Effector memory CD4-positive, alpha-beta T cell (primary cell): ENCODE measurements at places on chromosomes 12 and 14.
A peak's percentile ranks its signal among the peaks of the same experiment; 100 is the strongest.

- no peak for DNase-seq
Observed at GRCh38 chr14:81710232-81710845, 176.7 kb upstream of the SEL1L start.

DNA sequence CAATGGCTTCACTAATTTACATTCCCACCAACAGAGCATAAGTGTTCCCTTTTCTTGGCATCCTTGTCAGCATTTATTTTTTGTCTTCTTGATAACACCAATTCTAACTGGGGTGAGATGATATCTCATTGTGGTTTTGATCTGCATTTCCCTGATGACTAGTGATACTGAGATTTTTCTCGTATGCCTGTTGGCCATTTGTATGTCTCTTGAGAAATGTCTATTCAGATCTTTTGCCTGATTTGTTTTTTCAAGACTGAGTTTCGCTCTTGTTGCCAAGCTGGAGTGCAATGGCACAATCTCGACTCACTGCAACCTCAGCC is 4.7 kb upstream of the PLD4 start:
- DNase-seq: no peak

DNA sequence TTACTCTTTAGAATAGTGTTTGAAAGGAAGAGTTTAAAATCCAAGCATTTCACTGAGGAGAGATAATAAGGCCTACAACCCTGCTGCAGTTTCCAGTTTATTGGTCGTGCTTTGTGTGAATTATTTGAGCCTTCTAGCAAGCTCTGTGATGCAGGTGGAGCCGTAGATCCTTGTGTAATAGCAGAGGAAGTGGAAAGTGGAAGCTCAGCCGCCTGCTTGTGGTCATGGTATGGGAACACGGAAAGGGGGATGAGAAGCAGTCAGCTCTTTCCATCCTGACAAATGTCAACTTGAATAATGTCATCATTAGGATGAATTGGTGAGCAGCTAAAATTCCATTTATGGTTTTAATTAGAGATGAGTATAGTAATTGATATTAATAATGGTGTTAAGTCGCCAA is 29.1 kb downstream of the SYNE2 start:
- no peak for DNase-seq

DNA sequence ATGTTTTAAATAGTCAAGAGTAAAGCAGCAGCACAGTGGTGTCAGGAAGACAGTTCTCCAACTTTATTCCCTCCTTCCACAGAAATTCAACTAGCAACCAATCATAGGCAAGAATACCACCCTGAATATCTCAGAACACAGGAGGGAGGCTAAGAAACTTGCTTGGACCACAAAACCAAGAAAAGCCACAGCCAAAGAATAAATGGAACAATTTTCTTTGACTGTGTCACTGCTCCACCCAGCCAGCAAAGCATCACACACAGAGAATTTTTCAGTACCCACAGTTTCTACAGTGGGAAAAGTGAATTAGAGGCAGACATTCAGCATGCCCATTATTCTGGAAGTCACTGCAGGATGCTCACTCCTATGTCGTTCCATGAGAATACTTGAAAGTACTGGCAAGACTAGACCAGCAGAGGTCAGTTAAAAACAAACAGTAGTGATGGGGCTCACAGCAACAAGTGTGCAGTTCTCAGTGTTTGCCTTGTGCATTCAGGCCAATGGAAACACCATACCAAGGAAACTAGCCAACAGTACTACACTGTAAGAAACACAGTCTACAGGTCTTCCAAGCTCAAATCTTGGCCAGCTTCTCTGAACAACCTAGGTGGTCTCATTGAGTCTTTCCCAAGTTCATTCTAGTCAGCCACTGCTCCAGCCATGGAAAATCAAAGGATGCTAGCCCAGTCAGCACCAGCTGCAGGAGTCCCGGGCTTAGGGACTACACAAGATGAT is 56.8 kb upstream of the FOXG1 start:
- DNase-seq: no peak

DNA sequence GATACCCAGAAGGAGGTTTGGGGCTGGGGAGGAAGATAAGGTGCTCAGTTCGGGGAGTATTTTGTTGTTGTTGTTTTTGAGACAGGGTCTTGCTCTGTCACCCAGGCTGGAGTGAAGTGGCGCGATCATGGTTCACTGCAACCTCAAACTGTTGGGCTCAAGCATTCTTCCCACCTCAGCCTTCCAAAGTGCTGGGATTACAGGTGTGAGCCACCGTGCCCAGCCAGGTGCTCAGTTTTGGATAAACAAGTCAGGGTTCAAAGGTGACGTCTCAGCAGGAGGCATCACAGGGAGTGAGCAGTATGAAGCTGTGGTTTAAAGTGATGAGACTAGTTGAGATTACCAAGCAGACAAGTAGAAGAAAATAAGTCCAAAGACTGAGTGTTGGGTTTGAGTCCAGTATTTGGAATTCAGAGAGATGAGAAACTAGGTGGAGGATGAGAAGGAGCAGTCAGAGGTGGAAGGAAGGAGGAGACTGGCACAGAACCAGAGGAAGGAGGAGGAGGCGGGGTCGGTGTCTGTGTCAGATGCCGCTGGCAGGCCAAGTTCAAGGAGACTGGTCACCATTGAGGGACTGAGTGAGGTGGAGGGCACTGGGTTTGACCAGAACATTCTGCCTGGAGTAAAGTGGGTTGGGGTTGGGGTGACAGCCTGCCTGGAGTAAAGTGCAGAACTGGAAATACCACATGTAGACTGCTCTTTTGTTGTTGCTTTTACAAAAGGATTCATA is 16.1 kb downstream of the SLC35E3 start:
- DNase-seq: no peak

GRCh38 chr12:94012590-94012989 is 135.8 kb upstream of the PLXNC1 start:
- no peak for DNase-seq

- no peak for DNase-seq
Observed at GRCh38 chr12:132430838-132431774, 58.8 kb upstream of the FBRSL1 start.

- DNase-seq: no peak
Observed at GRCh38 chr14:52723514-52724359, 6.2 kb upstream of the STYX start.

DNA sequence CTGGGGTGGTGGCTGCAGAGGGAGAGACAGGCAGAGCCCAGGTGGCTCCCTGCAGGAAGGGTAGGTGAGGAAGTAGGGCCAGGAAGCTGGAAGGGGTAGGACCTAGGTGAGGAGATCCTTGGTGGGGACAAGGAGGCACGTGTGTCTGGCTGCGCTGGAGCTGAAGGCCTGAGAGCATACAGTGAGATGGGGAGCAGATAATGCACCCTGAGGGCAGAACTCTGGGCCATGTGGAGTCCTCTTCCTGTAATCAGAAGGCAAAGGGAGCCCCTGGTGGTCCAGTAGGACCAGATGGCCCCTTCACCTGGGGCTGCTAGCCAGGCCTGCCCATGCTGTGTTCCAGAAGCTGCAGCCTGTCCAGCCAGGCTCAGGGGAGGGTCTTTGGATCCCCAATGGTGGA is 15.3 kb upstream of the KRT80 start:
- no peak for DNase-seq

DNA sequence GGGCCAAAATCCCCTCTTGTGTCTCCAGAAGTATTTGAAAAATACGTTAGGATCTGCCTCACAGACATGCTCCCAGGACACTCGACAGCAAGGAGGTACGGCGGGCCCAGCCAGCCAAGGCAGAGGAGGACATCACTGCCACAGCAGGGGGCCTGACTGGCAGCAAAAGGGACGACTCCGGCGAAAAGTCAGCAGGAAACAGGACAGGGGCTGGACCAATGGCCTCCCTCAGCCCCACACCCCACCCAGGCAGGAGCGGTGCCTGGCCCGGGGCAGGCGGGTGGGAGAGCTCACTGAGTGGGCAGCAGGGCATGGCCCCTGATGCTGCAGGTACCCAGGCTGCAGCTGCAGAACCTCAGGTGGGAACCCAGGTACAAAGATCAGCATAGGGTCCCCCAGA is 17.8 kb downstream of the BRF1 start:
- no peak for DNase-seq

DNA sequence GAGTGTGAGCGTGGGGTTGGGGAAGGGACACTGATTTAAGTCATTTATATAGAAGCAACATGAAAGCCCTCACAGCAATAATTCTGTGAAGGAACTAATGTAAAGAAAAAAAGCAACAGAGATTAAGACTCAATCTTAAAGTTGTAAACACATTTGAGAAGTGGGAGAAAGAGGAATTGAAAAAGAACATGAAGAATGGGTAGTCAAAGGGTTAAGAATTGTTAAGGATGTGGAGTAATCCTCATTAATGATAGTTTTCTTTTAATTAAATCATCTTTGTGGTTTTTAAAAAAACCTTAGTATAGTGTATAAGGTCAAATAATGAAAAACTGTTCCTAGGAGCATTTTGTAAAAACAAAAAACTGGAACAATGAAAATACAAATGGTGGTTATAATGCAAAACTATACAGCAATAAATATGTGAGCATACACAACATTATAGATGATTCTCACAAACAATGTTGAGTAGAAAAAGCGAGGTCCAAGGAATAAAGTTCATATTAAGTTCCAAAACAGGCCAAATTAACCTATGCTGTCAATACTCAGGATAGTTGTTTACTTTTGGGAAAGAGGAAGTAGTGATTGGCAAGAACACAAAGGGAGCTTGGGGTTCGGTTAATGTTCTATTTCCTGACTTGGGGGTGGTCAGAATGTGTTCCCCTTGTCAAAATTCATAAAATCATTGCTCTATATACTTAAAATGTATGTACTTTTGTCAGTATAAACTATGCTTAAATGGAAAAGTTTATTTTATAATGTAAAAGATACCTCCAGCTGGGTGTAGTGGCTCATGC is 120.4 kb upstream of the ATF7IP start:
- no peak for DNase-seq

DNA sequence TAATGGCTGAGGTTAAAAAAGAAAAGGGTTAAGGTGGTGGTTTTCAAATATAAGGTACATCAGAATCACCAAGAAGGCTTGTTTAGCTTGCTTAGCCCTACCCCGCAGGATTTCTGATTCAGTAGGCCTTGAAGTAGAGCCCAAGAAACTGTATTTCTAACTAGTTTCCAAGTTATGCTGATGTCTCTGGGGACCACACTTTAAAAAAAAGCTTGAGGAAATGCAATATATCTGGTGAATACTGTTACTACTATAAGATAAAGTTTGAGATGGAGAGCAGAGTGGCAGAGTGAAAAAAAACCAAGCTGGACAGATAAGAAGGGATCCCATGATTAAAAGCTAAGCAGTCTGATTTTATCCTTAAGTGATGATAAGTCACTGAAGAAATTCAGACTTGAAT is 18.3 kb upstream of the GXYLT1 start:
- DNase-seq: no peak

DNA sequence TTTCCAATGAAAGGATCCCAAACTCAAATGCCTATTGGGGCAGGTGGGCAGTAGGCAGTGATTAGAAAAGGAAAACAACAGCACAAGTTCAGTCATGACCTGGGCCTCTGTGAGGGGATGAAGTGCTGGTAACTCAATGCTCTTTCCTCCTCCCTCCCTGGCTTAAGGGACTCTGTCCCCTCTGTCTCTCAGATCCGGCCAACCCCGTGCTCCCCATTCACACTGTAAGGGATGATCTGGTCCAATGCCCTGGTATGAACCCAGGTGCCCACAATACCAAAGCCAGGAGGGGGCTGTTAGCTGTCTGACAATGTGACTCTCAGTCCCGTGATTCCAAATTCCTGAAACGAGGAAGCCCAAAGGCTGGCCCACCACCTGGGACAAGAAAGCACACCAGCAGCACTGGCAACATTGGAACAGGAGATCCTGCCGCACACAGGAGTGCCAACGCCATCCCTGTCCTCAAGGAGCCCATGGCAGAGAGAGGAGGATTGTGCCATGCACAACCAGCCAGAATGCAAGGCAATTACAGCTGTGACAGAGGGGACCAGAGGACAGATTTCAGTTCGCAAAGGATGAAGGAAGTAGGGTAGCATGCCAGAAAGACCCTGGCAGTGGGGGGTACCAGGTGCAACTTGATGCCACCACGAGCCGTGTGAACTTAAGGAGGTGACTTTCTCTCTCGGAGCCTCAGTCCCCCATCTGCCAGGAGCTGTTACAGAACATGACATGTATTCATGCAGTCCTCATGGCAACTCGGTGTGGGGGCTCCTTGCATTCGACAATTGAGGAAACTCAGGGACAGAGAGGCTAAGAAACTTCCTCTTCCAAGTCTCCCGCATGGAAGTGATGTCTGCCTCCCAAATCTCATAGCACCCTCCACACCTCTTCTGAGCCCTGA is 37.6 kb downstream of the SERPINA3 start:
- no peak for DNase-seq

- DNase-seq: peak; percentile 51
Observed at GRCh38 chr12:54411391-54412241, 7.5 kb downstream of the ITGA5 start.

GRCh38 chr14:104383088-104383995 is 196.2 kb upstream of the C14orf180 start:
- no peak for DNase-seq

DNA sequence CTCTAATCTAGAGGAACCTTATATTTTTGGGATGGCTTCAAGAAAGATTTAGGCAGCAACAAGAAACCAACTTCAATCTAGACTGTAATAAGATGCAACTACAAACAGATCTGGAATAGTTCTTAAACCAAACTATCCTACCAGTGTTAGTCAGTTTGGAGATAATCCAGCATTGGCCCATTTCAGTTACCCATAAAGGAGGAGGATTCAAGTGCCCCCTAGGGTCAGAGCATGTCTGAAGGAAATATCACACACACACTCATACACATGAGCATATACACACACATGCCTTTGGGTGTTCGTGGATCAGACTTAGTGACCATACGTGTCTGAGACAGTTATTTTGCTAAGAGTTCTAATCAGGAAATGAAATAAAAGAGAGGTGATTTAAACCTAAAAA is 261.2 kb downstream of the ADAMTS20 start:
- DNase-seq: no peak

- no peak for DNase-seq
Observed at GRCh38 chr14:106850913-106851825, 1324.8 kb downstream of the TMEM121 start.

GRCh38 chr14:92564344-92565039 is 50.9 kb downstream of the RIN3 start:
- DNase-seq: no peak

GRCh38 chr12:1606021-1606622 is 11.7 kb upstream of the FBXL14 start:
- DNase-seq: peak; percentile 23

- DNase-seq: no peak
Observed at GRCh38 chr14:91732859-91733477, 1.1 kb upstream of the CATSPERB start.

GRCh38 chr12:116060764-116061163 is 216.7 kb downstream of the MED13L start:
- no peak for DNase-seq
